ENCODE measurements at places on chromosomes 7 and 10. TPM values are rescaled to one million over a fixed set of nuclear protein-coding genes. Genes with fewer than 3 reads are reported as not detected.

Gene HKDC1
- 0.11 TPM for total RNA-seq

Gene EVX1
- total RNA-seq = not detected

Gene PARP12
- 23.6 TPM for total RNA-seq

Gene PITX3
- 0.30 TPM for total RNA-seq

GRCh38 chr10:13686331-13686752 is 99.6 kb downstream of the PRPF18 start:
- no peak overlapping the region for H3K4me3 ChIP-seq
- H3K36me3 ChIP-seq = no peaks in the 10 kb centered on the region
- no peak overlapping the region for H3K27ac ChIP-seq
- H3K27me3 ChIP-seq = no peaks in the 10 kb centered on the region
- H3K4me1 ChIP-seq = no peaks in the 10 kb centered on the region
- DNase-seq = no peak

GRCh38 chr7:101017064-101017777 is 2.7 kb upstream of the MUC17 start:
- DNase-seq = peak; percentile 67
- no peaks in the 10 kb centered on the region for H3K36me3 ChIP-seq
- H3K4me3 ChIP-seq = peak overlapping the region; percentile 86
- peaks cover 7% of the 10 kb centered on the region for H3K27me3 ChIP-seq
- peaks cover 17% of the 10 kb centered on the region for H3K4me1 ChIP-seq

Gene HYAL4
- total RNA-seq = not detected

Gene CDC14C
- total RNA-seq = not detected

GRCh38 chr7:10429511-10429910 is 544.2 kb upstream of the PHF14 start:
- no peaks in the 10 kb centered on the region for H3K4me1 ChIP-seq
- no peaks in the 10 kb centered on the region for H3K27me3 ChIP-seq
- DNase-seq = no peak
- H3K36me3 ChIP-seq = no peaks in the 10 kb centered on the region

Measured in activated T-helper 2 cell treated with anti-CD3 and anti-CD28 coated beads, Interferon-gamma antibody, Interleukin-2, Interleukin-4, amounts not matched to agents 10 μg/mL and 5 μg/mL and 100 μg/mL, durations not matched to agents 14 hours and 24 hours and 36 hours (primary cell).